GM23338 (cell line): ENCODE measurements at places on chromosomes 11 and 22. TPM values are rescaled to one million over a fixed set of nuclear protein-coding genes. Genes with fewer than 3 reads are reported as not detected.

GRCh38 chr11:74446532-74446938 is 20.8 kb downstream of the KCNE3 start:
- no peaks in the 10 kb centered on the region for H3K27me3 ChIP-seq
- no peaks in the 10 kb centered on the region for H3K36me3 ChIP-seq
- no peak for DNase-seq
- peaks cover 4% of the 10 kb centered on the region; the same call in 1 of the 2 replicates for H3K4me1 ChIP-seq
- no peak overlapping the region for H3K27ac ChIP-seq

DNA sequence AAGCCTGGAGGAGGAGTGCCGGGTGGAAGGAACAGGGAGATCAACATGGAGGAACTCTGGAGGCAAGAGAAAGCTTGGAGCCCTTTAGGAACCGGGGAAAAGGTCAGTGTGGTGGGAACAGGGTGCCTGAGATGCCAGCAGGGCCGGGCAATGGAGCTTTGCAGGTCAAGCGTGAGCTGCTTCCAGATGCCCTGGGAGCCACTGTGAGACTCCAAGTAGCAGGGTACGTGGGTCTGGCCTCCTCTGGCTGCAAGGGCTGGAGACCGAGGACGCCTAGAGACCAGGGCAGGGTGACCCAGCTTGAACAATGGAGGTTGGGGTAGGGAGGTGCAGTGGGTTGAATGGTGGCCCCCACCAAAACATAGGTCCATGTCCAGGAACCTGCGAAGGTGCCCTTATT is 15.6 kb upstream of the EMID1 start:
- no peaks in the 10 kb centered on the region for H3K27me3 ChIP-seq
- no peak for DNase-seq
- H3K36me3 ChIP-seq, result no peaks in the 10 kb centered on the region
- no peaks in the 10 kb centered on the region; the same call in 1 of the 2 replicates for H3K4me1 ChIP-seq
- no peak overlapping the region for H3K27ac ChIP-seq

- DNase-seq, result no peak
- H3K4me3 ChIP-seq, result peak overlapping the region; percentile 30; the same call in 1 of the 2 replicates
- no peaks in the 10 kb centered on the region for H3K36me3 ChIP-seq
- peaks cover 34% of the 10 kb centered on the region for H3K4me1 ChIP-seq
- 0 out of 2 replicates have a peak overlapping the region, but pooled peaks have one; percentile 35 for H3K27ac ChIP-seq
These were observed 160.3 kb downstream of the DBX1 start for GRCh38 chr11:20000022-20000350.

- H3K27me3 ChIP-seq, result no peaks in the 10 kb centered on the region
- H3K4me3 ChIP-seq, result no peak overlapping the region
- DNase-seq, result no peak
- H3K4me1 ChIP-seq, result peaks cover 12% of the 10 kb centered on the region
- H3K27ac ChIP-seq, result no peak overlapping the region
These were observed 40.1 kb upstream of the RFPL3 start for GRCh38 chr22:32317524-32317923.

Gene SPTY2D1
- 14.1 TPM in 2 replicates for total RNA-seq
